Dermis microvascular lymphatic vessel endothelial cell (primary cell): ENCODE measurements at places on chromosomes 11 and 22. TPM values are rescaled to one million over a fixed set of nuclear protein-coding genes. Genes with fewer than 3 reads are reported as not detected.

Gene EXPH5
- total RNA-seq, result under 0.01 TPM in 2 replicates

Gene OR2AT4
- not detected in 2 replicates for total RNA-seq

Gene DRICH1
- 0.13 TPM in 1 of 2 replicates, not detected in the other for total RNA-seq

Gene OR4C46
- not detected in 2 replicates for total RNA-seq

Gene DEUP1
- total RNA-seq, result not detected in 2 replicates

Gene CEND1
- under 0.01 and 0.13 TPM in 2 replicates for total RNA-seq

Gene OR6T1
- total RNA-seq, result not detected in 2 replicates

Gene TREH
- not detected in 2 replicates for total RNA-seq

Gene LUZP2
- total RNA-seq, result not detected in 2 replicates

- DNase-seq, result no peak
These were observed 798.1 kb upstream of the LRRC4C start for GRCh38 chr11:42257534-42257933.

- no peak for DNase-seq
These were observed 393.0 kb upstream of the ANO3 start for GRCh38 chr11:25938952-25939351.

DNA sequence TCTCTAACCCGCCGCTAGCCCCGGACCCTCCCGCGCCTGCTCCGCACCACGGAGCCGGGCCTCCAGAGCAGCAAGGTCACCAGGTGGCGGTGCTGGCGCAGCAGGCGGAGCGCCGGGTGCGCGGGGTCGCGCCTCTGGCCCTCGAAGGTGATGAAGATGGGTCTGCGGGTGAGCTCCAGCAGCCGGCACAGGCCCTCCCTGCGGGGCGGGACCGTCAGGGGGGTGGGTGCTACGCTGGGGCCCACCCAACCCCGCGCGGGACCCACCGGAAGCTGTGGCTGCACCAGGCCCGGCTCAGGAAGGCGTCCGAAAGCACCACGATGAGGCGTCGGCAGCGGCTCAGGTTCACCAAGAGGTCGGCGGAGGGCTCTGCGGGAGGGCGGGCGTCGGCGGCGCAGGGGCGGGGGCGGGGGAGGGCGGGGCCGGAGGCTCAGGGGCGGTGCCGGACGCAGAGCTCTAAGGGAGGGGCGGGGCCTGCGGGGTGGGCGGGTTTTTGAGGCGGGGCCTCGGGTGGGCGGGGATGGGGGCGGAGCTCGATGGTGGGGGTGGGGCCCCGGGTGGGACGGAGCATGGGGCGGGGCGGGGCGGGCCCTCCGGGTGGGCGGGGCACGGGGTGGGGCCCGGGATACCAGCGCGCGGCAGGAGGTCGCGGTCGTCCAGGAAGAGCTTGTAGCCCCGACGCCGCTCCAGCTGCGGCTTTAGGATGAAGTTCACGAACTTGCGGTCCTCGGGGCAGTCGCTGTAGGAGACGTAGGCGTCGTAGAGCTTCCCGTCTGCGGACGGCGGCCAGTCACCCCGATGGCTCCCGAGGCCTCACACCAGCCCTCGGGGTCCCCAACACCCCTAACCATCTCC is 7.8 kb downstream of the SIGIRR start:
- DNase-seq, result peak; percentile 33

- no peak for DNase-seq
These were observed 690 bp downstream of the CSNK1E start for GRCh38 chr22:38316364-38317121.

DNA sequence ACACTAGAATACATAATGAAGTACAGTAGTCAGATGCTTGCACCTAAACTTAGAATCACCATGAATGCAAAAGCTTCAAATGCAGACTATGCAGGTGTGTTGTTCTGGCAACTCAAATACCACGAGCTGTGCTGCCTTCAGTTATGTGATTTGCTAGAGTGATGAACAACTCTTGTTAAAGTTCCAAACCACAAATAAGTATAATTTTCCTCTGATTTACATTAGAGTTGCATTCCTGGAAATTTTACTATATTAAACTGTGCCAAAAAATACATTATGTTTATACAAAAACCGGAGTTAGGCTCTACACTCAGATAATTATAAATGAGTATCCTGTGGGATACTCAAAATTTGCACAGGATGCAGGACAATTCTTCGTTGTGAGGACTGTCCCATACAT is 3.0 kb downstream of the TMEM218 start:
- DNase-seq, result no peak

- DNase-seq, result no peak
These were observed 125.2 kb upstream of the SNX19 start for GRCh38 chr11:131041331-131042040.

DNA sequence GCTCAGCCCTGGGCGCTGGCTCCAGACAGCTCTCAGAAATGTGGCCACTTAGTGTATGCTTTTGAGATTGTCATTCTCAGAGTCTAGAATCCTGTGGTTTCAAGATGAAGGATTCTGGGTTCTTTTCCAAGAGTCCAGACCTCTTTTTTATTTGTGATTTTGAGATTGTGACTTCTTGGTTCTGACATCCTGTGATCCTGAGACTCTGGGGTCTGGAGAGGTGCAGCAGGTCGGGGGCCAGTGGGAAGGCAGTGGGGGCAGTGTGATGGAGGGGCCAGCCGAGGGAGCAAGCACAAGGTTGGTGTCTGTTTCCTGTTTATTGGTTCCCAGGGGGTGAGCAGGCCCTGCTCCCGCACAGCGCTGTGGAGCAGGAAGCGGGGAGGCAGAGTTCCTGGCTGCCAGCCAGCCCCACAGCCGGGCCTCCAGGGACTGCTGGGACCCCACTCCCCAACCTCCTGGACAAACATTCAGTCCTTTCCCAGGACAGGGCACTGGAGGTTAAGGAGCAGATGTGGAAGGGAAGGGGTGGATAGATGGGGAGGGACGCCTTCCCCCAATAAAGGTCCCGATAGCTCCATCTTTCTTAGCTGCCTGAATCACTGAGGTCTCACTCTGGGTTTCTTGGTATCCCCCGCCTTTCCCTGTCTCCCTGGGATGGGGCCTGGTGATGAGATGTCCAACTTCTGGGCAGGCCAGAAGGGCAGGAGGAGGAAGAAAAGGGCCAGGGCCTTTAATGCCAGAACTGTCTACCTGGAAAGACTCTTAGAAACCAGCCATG is 13.7 kb downstream of the ARHGEF17 start:
- peak; percentile 79 for DNase-seq

DNA sequence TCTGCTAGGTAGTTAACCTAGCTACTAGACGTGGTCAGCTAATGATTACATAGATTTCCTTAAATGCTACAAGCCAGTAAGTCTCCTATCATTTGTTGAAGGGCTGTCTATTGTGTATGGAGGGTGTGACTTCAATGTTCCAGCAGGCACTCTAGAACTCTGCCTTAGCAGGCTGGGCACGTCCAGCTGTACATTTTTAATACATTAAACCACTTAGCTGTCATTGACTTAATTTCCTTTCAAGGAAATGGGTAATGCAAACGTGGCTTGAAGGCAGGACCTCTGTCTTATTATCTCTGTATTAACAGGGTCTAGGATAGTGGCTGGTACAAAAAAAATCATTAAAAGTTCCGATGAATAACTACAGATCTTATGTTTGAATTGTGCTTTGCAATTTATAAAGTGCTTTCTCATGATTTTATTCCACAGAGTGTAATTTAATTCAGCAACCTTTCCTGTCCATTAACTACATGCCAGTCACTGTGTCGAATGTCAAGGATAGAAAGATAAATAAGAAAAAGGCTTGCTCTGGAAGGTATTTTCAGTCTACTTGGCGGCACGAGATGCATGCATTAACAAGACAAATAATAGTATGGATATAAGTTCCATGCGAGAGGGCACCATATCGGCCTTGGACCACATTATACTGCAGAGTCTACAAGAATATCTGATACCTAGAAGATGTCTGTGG is 60.3 kb downstream of the APOL3 start:
- no peak for DNase-seq
